ENCODE measurements at places on chromosomes 1 and 21.
A peak's percentile ranks its signal among the peaks of the same experiment; 100 is the strongest.

DNA sequence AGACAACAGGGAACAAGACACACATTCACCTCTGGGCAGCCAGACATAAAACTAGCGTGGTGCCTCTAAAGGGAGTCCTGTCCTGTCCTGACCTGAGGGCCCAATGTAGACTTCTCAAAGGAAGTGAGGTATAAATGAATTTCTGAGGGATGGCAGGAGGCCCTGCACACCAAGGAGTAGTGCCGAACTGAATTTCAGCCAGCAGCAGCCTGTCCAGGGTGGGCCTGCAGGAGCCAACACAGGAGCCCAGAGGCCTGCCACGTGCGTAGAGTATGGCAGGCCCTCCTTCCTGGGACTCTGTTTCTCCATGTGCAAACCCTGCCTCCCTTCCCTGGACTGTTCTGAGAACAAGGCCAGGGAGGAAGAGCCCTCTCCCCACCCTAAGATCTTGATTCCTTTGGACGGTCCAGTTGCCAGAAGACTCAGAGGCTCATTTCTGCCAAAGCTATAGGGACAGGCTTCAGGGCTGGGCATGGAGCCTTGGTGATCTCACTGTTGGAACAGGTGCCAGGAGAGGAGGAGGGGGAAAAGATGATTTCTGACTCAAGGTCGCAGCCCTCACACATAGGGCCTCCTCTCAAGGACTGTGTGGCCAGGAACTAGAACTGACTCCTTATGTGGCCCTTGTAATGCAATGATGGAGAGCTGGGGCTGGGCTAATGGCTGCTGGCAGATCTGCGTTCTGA lies 1.8 kb upstream of the FABP3 start:
- no peak for DNase-seq

DNA sequence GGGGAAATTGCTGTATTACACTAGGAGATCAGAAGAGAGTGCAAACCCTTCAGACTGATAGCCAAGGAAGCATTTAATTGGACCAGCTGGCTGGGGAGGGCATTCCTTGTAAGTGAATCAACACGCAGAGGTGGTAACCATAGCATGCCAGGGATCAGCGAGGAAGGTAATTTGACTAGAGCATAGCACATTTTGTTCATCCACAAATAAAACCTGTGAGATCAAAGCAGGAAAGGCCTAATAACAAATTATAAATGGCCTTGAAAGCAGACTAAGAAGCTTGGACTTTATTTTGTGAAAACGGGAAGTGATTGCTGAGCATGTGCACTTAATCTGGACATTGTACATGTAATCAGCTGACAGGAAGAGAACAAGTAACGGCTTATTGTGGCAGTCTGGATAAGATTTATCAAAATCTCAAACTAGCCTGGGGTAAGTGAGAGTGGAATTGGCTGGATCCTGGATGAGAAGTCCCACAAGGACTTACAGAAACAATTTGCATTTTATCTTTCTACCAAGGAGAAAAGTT lies 11.7 kb upstream of the CD55 start:
- no peak for DNase-seq

- DNase-seq = no peak
Measured at GRCh38 chr1:101652484-101652883, 344.2 kb downstream of the OLFM3 start.

- no peak for DNase-seq
Measured at GRCh38 chr1:11806307-11806936, 431 bp downstream of the CLCN6 start.

GRCh38 chr1:199152676-199153075 lies 513.8 kb downstream of the PTPRC start:
- no peak for DNase-seq

GRCh38 chr1:20717452-20718342 lies at the start of gene KIF17:
Gene KIF17, minus strand, starts transcription at chr1:20718007. Its CDS starts 301 bp downstream, at chr1:20717706.
- DNase-seq = peak; percentile 46
